ENCODE measurements at places on chromosomes 13 and 19.
A peak's percentile ranks its signal among the peaks of the same experiment; 100 is the strongest.

- peak; percentile 93 for DNase-seq
Observed at GRCh38 chr19:1040476-1041271, 767 bp downstream of the ABCA7 start.

DNA sequence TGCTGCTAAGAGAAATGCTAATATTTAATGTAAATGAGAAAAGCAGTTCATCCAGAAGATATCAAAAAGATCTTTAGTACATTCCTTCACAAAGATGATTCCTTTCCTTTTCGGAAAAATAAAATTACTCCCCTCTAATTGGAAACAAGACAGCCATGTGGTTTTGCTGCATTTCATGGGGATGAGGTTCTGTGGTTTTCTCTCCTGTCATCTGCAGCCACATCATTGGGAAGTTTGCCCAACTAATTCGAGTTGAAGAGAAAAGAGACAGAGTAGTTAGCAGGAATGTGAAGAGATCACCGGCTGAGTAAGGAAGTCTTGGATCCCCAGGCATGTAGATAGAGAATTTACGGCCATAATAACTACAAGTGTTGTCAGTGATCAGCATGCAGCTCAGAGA is 122.1 kb downstream of the CYSLTR2 start:
- DNase-seq: peak; percentile 96

DNA sequence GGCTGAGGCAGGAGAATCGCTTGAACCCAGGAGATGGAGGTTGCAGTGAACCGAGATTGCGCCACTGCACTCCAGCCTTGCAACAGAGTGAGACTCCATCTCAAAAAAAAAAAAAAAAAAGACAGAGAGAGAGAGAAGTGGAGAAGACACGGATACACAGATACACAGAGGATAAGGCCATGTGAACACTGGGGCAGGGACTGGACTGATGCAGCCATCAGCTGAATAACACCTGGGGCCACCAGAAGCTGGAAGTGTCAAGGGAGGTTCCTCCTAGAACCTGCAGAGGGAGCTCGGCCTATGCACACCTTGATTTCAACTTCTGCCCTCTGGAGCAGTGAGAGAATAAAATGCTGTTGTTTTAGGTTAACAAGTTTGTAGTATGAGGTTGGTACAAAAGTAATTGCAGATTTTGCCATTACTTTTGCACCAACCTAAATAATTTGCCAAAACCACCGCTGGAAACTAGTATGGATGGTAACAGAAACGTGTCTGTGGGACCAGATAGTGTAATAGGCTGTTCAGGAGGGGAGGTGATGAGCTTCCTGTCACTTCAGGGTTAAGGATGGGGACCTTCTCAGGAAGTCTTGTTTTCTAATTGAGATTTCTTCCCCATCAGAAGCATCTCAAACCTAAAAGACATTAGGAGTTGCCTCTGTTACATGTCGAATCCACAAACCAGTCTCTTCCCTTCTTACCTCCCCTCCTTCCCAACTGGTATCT is 36.4 kb upstream of the IGSF23 start:
- peak; percentile 58 for DNase-seq

DNA sequence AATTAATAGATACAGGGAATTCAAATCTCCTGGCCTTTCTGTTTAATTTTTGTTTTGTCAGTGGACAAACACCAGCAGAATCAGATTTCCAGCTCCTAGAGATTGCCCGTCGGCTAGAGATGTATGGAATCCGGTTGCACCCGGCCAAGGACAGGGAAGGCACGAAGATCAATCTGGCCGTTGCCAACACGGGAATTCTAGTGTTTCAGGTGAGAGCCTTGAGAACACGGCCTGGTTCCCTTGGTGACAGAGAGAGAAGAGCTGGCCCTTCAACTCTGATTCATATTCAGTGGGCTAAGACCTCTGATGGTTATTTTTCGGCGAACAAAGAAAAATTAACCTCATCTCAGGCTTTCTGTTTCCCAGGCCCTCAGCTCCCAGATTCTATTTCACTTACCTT is 191.3 kb downstream of the STK24 start:
- DNase-seq: no peak

GRCh38 chr13:48488995-48489394 is 43.9 kb downstream of the RCBTB2 start:
- DNase-seq: no peak

DNA sequence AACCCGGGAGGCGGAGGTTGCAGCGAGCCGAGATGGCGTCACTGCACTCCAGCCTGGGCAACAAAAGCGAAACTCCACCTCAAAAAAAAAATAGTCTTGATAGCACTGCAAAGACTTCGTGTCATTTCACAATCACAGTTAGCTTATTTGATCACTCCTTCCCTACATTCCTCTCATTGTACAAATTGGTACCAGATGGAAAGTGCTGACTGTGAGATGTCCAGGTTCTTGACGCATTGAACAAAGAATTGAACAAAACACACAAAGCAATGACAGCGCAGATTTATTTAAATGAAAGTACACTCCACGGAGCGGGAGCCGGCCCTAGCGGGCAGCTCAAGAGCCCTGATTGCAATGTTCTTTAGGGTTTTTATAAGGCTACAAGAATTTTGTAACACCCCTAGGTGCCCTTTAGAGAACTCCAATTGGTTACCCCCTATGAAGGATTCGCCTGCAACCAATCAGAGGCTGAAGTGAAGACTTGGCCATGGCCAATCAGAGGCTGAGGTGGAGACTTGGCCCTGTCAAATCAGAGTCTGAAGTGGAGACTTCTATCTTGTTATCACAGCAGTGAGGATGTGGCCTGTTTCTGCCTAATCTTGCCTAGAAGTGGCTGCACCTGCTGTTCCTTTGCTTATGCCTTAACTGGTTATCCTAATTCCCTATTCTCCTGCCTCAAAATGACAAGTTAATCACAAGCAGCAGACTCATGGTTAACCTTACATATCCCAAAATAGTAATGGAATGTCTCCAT is 16.7 kb downstream of the ZNF556 start:
- peak; percentile 48 for DNase-seq

DNA sequence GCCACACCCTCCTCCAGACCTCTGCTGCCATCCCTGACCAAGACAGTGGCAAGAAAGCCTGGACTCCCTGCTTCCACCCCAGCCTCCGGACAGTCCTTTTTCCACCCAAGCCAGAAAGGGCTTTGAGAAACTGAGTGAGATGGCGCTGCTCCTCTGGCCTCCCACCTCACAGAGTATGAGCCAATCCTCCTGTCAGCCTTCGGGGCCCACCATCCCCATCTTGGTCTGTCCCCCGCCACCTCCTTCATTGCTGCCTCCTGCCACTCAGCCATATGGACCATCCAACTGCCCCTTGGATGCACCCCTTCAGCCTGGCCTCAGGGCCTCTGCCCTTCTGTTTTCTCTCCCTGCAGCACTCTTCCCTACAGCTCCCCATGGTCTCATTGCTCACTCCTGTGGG is 125.7 kb downstream of the CRYL1 start:
- DNase-seq: no peak

DNA sequence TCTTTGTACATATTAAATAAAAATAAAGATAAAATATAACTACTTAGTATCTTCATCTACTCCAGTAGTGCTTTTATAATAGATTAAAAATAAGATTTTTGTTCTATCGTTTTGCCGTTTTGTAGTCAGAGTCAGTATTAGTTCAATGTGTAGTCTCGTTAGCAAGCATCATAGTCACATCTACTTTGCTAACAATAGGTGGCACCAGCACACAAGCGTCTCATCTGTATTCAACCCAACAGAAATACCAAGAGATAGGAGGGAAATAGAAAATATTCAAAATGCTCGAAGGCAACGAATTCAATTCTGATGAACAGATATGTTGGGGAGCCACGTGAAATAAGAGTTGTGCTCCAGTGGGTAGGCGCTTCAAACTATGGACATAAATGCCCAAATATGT is 21.4 kb upstream of the MICU2 start:
- peak; percentile 63 for DNase-seq

DNA sequence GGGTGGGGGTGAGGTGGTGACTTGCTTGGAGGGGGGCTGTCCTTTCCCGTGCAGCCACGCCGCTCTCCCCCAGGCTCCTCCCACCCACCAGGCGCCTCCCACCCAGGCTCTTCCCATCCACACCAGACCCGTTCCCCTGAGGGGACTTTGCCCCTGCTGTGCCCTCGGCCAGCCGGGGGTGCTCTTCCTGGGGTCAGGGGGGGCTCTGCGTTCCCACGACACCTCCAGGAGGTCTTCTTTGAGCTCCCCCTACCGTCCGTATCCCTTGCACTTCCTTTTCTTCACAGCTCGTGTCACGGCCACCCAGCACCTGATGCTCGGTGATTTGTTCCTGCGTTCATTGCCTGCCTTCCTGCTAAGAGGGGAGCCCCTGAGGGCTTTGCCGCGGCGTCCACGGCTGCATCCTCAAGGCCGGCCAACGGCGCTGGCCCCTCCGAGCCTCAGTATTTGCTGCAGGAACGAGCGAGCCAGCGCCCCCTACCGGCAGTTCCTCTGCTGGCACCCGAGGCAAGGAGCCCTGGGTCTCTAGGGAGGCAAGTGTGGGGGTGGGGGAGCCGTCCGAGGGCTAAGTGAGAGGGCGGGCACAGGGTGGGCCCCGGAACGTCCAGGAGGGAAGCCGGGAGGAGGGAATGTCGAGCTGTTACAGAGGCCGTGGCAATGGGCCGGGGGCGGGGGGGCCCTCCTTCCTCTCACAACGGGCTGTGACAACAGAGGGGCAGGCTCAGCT is 11.8 kb downstream of the LRRC4B start:
- peak; percentile 72 for DNase-seq

DNA sequence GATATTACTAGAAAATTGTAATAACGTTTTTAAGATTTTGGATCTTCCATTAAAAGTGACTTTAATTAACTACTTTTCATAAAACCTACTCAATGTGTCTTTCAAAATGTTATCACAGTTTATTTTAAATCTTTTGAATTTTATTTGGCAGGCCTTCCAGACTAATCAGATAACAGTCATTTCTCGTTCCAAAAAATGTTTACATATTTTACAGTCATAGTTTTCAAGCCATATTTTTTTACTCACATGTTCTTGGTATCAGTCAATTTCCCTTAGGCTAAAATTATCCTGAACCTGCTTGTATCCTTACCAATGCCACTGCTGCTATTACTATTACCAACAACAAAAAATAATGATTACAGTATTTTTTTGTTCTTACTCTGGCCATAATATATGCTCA is 1783.5 kb downstream of the SLITRK5 start:
- DNase-seq: no peak

GRCh38 chr19:46759206-46759605 is 13.0 kb upstream of the STRN4 start:
- no peak for DNase-seq

DNA sequence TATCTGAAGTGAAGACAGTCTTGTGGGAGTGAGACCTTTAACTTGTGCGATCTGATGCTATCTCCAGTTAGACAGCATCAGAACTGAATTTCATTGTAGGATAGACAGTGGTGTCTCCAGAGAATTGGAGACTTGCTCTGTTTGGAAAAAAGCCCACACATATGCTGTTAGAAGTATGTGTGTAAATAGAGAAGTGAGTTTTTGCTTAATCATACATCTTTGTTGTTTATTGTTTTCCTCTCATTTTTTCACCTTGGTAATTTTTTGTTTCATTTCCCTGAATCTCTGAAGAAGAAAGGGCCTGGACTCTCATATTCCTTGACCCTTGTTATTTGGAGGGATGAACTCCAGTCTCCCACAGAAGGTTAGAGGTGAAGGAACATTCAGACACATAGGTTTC is 21.8 kb downstream of the FPR3 start:
- no peak for DNase-seq

DNA sequence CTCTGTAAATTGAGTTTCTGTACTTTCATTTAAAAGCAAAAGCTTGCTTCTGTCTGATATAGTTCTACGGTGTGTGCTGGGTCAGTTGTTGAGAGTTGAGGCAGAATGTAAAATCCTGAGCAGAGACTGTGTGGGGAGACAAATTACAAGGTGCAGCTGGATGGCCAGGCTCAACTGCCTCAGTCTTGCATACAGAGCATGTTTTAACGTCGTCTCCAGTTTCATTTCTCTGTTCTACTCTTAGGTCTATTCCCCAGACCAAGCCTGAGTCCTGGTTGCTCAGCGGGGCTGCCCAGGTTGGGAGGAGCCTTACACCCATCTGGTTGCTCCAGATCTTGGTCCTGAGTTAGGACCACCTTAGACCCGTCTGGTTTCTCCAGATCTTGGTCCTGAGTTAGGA is 54.4 kb upstream of the MEDAG start:
- DNase-seq: no peak

GRCh38 chr19:41136636-41137455 is 22.6 kb downstream of the CYP2F1 start:
- no peak for DNase-seq

- peak; percentile 54 for DNase-seq
Observed at GRCh38 chr19:11064831-11065303, 24.4 kb upstream of the LDLR start.

DNA sequence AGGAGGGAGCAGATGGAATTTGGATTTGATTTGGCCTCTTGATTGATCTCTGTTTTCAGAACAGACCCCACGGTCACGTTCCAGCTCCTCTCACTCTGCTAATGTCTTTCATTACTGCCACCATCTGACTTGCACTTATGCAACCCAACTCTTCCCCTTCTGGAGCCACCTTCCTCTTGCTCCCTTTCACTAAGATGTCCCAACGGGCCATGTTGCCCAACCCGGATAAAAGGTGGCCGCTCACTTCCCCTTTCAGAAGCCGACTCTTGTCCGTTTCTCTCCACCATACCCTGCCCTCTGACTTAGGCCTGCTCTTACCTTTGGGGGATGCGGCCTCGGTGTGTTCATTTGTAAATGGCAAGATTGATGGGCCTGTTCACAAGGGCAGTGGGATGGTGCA is 27.4 kb upstream of the CYP4F8 start:
- DNase-seq: no peak

DNA sequence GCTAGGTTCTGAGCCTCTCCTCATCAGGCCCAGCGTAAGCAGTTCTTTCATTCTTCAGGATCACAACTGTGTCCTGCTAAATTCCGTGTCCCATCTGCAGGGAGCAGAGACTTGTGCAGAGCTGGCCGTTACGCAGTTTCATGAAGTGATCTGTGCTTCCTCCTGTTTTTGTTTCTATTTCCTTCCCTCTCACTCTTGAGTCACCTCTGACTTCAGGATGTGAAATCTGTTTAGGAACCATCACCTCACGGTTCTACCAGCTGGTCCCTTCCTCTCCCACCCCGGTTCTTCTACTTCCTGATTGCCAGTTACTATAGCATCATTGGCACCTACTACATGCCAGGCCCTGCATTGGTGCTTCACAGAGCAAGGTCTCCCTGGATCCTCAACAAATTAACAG is 8.5 kb downstream of the MAU2 start:
- DNase-seq: no peak

DNA sequence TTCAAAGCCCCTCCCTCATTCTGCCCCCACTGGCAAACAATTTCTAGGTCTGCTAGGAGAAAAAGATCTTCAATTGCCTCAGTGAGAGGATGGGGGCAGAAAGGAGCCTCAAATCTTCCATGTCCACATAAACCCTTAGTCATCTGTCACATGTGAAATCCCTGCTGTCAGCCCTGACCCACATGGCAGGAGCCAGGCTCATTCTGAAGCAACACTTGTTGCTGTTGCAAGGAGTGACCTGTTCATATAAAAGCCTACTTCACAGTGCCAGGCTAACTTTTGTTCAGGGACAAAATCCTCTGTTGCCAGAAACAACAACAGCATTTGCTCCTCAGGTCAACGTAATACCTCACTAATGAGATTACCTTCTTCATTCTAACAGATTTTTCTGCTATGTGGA is 70.5 kb downstream of the IRS2 start:
- peak; percentile 42 for DNase-seq

GRCh38 chr13:105343134-105343806 is 1192.2 kb downstream of the EFNB2 start:
- no peak for DNase-seq

Data from GM23248 (cell line).